IPS-NIHi11 (cell line): ENCODE measurements at places on chromosomes 1 and 21.

- DNase-seq: no peak
These were observed 70.1 kb upstream of the ROR1 start for GRCh38 chr1:63703701-63704107.

DNA sequence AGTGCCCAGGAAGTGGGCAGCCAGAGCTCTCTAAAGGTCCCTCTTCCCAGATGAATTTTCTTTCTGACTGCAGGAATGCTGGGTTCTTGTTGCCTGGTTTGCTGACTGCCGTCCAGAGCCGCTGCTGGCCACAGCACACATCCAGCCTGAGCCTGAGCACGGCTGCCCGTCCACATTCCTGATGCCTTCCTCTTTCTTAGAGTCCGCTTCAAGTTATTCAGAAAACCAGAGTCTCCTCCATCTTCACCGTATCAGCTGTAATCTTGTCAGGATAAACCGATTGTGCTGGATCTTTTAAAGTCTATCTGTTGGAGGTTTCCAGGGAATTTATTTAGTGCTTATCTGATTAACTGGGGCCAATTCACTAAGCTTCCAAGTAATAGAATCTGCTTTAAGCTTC is 84.8 kb upstream of the BCAR3 start:
- DNase-seq: peak; percentile 40

- DNase-seq: no peak
These were observed 675.2 kb upstream of the NR5A2 start for GRCh38 chr1:199352351-199352750.

- DNase-seq: no peak
These were observed 22.3 kb downstream of the SLC9A1 start for GRCh38 chr1:27132624-27133023.

DNA sequence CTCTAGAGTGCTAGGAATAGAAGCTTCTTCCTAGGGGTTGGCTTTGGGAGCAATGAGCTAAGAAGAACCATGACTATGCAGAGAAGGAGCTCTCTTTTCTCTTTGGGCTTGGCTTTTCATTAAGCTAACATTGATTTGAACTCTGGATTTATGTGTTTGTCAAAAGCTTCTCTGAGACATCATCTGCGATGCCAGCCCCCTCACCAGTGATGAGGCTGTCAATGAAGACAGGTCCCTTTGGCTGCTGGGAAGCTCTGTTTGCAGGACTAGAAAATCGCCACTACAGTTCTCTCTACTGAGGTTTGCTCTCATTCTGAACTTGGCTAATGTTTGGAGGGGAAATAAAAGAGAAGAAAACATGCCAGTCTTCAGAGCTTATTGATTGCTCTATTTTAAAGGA is 185.0 kb downstream of the PCP4 start:
- no peak for DNase-seq
